ENCODE measurements at places on chromosomes 3 and 15.

DNA sequence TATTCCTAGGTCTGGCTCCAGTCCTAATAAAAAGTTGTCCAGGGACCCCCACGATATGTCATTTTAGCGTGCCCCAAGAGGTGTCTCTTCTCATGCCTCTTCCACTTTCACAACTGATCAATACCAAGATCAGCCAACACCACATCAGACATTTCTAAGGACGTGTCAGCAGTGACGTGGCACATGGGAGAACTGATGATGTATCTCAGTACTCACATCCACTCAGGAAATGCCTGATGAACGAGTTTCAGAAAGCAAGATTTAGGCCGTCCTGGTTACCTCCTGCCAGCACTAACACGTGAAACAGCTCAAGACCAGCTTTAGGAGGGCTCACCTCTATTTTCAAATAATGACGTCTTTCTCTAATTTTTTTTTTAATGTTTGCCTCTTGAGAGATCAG is 19.6 kb downstream of the VGLL4 start:
- DNase-seq, result no peak

- no peak for DNase-seq
Observed at GRCh38 chr15:84844964-84845363, 27.8 kb downstream of the ALPK3 start.

- DNase-seq, result no peak
Observed at GRCh38 chr3:48598323-48599076, 3.4 kb upstream of the COL7A1 start.

DNA sequence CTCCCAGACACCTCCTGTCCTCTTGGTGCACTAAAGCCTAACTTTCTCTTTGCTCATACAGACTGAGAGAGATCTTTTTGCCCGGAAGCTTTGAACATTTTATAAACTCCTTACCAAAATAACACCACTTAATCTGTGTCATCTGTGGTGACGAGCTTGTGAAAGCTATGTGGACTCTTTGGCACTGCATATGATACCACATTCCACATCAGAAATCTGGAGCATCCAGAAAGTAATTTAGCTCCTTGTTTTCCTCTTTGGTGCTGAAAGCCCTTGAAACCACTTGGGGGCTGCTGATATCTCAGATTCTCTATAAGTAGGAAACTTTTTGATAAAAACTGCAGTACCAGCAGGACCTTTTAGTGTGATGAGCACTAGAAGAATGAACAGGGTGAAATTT is 128.3 kb downstream of the ALCAM start:
- no peak for DNase-seq

GRCh38 chr3:59803268-59803667 is 753.4 kb upstream of the CFAP20DC start:
- no peak for DNase-seq

DNA sequence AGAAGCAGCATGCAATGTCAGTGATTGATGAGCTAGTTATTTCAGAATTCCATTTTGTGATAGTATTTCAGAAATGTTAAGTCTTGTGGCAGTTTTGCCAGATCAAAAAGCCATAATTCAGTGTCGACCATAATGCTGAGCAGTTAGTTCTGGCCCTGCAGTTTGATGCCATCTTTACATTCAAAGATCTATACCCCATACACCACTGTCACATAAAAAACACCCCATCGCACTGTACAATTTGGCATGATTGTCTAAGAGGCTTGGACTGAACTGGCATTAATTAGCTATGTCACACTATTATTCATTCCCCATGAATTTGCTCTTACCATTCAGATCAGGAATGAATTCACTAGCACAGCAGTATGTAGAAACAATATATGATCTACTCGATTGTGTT is 127.7 kb upstream of the EPHA3 start:
- no peak for DNase-seq

GRCh38 chr3:37147666-37148065 is 26.7 kb downstream of the LRRFIP2 start:
- DNase-seq, result no peak

DNA sequence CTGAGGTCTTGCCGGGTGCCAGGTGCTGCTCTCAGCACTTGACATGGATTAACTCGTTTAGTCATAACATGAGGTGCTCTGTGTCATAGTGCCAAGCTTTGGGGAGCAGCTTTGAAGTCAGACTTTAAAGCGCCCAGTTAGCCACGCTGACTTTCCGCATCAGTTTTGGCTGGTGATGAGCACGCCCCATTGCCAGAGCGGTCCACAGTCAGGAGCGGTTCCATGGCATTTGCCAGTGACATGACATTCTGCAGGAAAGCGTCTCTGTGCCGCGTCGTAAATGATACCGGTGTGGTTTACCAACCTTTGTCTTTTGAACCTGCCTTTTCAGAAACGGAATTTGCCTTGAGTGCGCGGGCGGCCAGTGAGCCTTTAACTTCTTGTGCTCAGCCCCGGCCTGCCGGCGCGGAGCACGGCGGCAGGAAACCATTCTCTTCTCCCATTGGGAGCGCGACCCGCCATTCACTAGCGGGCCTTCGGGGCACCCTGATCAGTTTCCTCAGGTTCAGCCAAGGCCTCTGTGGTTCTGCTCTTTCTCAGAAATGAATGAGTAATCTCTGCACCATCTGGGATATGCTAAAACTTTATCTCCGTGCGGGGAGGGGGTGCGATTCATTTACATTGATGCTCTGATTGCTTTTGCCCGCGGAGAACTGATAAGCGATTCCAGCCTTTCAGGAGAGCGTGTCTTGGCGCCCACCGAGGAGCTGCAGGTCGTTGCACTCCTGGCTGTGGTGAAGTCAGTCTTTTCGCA is 1.7 kb upstream of the SLC2A2 start:
- DNase-seq, result no peak

DNA sequence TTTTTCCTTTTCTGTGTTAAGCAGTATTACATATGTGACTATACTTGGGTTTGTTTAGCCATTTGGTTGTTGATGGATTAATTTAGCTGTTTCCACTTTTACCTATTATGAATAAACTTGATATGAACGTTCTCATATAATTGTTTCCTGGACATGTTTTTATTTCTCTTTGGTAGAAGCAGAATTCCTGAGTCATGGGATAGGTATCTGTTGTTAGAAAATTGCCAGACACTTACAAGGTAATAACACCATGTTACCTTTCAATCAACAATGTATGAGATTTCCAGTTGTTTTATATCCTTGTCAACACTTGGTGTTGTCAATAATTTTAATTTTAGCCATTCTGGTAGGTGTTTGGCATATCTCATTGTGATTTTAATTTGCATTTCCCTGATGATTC is 475.4 kb downstream of the IGSF11 start:
- DNase-seq, result no peak

- DNase-seq, result no peak
Observed at GRCh38 chr3:82000350-82000749, 238.9 kb upstream of the GBE1 start.

Data from activated T-cell treated with anti-CD3 and anti-CD28 coated beads for 1 hour (primary cell).